ENCODE measurements at places on chromosomes 6 and 20.

DNA sequence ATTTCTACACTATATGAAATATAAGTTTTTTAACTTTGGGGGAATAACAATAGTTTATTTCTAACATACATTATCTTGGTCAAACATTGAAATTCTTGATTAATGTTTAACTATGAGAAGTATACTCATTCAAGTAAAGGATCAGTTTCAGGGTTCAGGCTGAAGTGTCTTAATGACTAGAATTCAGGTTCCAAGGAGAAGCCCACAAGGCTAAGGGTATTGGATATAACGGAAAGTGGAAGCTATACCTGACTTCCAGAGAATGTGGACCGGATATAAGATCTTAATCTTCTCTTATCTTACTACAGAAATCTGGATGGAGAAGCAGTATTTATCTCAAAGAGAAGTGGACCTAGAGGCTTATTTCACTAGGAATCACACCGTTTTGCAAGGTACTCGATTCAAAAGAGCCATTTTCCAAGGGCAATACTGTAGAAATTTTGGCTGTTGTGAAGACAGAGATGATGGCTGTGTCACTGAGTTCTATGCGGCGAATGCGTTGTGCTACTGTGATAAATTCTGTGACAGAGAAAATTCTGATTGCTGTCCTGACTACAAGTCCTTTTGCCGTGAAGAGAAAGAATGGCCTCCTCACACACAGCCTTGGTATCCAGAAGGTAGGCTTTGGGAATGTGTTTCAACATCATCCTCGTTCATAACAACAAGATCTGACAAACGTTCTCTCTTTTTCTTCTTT is at the start of gene TINAG:
TSS of gene TINAG (plus strand) at position 153 of the 697 bp plus-strand sequence. CDS start at position 263, 110 bp downstream.
- no peak for DNase-seq

GRCh38 chr20:59376998-59377397 is 76.6 kb downstream of the EDN3 start:
- DNase-seq, result no peak

GRCh38 chr6:387293-387741 is 4.2 kb upstream of the IRF4 start:
- no peak for DNase-seq

- no peak for DNase-seq
These were observed 943 bp downstream of the ZUP1 start for GRCh38 chr6:116667623-116668022.

- DNase-seq, result no peak
These were observed 24.0 kb downstream of the CMTR1 start for GRCh38 chr6:37456816-37457560.

DNA sequence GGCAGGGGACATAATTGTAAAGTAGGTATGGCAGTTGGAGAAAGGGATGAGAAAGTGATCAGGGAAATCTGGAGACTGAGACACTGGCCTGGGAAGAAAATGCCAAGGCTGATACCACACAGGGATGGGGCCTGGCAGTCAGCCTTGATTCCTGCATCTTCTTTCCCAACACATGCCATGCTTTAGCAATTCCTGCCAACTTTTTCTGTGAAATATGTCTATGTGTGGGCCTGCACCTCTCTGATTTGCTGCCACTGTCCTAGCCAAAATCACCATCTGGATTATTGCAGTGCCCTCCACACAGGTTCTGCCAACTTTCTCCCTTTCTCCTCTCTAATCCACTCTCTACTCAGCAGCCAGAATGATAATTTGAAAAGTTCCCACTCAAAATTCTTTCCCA is 759.8 kb upstream of the CITED2 start:
- DNase-seq, result no peak

DNA sequence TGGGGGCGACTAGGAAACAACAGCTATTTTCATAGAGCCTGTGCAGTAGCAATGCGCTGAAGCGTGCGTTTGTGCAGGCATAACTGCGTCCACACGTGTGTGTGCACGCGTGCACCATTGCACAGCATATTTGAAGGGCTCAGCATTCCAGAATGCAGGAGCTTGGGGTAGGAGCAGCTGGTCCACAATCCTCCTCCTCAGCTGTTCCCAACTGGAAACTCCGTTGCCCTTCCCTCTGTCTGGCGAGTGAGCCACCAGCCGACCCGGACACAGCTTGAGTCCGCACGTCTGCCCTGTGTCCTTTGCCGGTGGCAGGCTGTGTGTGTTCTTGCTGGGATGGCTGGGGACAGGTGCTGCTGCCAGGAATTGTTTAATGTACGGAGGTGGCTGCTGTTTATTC is 110.2 kb downstream of the SASH1 start:
- DNase-seq, result no peak

GRCh38 chr6:72783035-72783434 is 161.2 kb downstream of the KCNQ5 start:
- DNase-seq, result no peak

DNA sequence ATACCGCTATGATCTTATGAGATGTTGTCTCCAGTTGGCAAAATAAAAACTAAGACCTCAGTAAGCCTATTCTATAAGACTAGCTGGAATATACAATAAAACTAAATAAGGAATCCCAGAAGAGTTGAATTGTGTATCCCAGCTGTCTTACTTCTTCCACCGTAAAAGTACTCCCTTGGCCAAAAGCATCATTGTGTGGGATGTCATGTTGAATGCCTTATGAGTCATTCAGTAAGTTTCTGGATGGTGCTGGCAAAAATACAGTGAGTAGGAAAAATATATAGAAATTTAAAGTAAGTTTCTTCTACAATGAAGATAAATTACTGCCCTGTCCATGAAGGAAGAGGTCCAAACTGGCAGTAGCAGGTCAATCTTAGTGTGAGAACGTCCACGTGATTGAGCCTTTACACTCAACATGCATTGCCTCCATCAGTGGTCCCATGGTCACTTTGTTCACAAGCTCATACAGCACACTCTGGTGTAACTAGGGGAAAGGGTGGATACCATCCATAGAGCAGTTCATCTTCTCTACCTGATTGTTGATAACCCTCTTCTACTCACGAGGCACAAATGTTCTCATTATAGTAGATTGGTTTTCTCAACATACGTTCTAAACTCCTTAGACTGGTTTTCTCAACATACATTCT is 13.7 kb upstream of the ZNF318 start:
- no peak for DNase-seq

GRCh38 chr20:34771680-34772081 is 53.8 kb downstream of the NCOA6 start:
- DNase-seq, result no peak

- peak; percentile 27 for DNase-seq
These were observed 1.0 kb downstream of the TRERF1 start for GRCh38 chr6:42450477-42451332.

DNA sequence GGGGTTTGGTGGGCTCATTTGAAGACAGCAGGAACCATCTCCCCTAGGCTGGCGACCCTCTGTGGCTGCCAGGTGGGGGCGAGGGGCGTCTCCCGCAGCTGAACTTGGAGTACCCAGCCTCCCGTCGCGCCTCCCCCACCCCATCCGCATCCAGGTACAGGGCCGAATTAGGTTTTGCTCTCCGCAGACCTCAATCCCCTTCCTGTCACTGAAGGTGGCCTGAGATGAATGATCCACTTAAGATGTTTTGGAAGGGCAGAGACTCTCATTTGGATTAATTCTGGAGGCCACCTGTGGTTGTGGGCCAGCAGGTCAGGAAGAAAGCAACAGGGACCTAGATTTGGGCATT is 493 bp downstream of the CD83 start:
- no peak for DNase-seq

GRCh38 chr6:6332811-6333244 is 12.4 kb upstream of the F13A1 start:
- DNase-seq, result peak; percentile 60

- peak; percentile 50 for DNase-seq
These were observed 102.1 kb upstream of the MYL9 start for GRCh38 chr20:36439040-36439730.

GRCh38 chr20:57760698-57761412 is 51.0 kb upstream of the PMEPA1 start:
- DNase-seq, result no peak

- DNase-seq, result no peak
These were observed 334.8 kb downstream of the NRN1 start for GRCh38 chr6:5671601-5672559.

- DNase-seq, result no peak
These were observed 502.9 kb upstream of the NOX3 start for GRCh38 chr6:155958550-155958949.

DNA sequence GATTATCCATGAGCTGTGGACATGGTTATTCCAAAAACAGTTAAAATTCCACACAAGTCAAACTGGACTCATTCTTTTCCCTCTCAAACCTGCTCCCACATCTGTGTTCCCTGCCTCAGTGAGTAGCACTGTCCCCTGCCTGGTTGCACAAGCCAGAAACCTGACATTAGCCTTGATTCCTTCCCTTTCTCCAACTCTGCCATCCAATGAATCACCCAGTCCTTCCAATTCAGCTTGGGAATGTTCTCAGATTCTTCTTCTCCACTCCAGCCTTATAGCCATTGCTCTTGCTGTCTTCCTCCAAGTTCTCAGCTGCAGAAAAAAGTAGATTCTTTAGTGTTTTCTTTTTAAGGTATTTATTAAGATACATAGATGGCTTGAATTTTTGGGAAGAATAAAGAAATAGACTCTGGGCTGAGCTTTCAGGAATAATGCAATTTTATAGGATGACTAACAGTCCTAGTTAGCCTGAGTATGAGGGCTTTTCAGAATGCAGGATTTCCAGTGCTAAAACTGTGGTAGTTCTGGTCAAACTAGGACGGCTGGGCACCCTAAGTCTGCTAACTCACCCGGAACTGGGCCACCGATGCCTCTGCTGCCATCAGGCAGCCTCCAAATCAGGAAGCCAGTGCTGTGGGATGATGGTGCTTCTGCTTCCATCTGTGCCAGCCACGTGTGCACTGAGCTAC is 18.2 kb upstream of the SASH1 start:
- no peak for DNase-seq

DNA sequence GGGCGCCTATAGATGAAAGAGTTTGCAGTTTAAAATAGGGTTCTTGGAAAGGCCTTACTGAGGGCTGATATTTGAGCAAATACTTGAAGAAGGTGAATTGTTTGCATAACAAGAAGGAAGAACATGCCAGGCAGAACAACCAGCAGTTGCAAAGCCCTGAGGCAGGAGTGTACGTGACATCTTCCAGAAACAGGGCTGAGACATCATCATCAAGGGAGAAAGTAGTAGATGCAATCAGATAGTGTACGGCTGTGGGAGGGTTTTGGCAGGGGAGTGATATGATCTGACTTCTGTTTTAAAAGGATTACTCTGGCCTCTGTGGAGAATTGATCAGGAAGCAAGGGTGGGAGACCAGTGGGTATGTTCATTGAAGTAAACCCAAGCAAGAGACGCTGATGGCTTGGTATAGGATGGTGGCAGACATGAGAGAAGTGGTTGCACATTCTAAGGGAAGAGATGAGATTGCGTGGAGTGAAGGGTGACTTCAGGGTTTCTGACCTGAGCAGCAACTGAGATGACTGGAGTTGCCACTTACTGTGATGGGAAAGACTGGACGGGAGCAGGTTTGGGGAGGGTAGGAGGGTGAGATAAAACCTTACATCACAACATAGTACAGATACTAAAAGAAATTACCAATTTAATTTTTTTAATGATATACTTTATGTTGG is 28.8 kb downstream of the RIOK1 start:
- DNase-seq, result no peak

DNA sequence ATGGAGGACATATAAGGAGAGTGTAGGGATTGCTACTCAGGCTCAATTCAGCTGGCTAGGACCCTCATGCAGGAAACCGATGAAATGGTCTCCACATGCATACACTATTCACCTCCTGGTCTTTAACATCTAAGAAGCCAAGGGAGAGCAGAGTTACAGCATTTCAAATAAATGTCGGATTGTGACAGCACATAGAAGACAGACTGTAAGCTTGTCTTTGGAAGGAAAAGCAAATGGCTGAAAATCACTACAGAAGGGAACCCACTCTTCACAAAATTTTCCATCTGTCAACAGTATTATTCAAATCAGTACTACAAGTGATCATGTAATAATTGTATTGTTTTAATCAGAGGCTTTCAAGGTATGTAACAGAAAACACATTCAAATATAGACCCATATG is 72.9 kb downstream of the ATG5 start:
- DNase-seq, result no peak
